ENCODE measurements at places on chromosomes 13 and 19.

DNA sequence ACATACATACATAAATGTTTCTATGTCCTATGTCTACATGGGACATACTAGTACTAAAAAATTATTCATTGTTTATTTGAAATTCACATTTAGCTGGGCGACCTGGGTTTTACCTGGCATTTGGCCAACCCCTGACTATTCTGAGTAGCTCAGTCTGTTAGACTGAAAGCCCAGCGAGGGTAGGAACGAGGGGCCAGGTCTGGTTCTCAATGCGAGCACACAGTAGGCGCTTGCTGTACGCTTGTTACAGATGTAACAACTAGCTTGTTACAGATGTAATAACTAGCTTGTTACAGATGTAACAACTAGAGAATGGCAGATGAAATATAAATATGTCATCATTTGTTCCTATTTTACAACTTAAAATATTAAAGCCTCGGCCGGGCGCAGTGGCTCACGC lies 920 bp upstream of the ANO8 start:
- no peak for DNase-seq

DNA sequence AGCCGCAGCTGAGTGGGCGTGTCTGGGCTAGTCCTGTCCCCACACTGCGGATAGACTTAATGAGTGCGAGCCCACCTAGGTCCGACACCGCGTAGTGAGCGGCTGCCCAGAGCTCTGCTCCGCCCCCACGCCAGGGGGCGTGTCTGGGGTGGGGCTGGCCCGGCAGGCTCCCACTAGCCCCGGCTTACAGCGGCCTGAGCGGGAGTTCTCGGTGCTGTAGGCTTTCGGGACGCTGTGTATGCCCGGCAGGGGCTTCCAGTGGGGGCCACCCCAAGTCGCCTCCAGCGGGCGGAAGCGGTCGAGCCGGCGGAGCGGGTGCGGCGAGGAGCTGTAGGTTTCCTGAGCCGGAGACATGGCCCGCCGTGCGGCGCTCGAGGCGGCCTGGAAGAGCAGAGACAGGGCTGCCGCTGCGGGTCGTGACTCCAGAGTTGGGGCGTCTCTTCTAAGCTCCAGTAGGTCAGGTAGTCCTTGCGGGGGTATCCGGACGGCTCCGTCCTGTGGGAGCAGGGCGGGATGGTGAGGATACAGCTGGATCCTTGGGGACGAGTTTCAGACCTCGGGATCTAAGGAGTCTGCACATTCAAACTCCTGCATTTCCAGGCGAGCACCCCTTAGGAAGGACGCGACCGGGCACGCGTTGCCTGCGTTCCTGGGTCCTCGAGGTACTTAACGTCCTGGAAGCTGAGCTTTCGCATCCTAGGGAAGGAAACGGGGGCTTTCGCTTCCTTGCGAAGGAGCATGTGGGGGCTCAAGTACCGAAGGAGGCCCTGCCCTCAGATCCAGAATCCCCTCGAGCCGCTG lies 1.2 kb downstream of the CGB7 start:
- peak; percentile 70 for DNase-seq

- no peak for DNase-seq
Observed at GRCh38 chr13:25978961-25979360, 72.9 kb downstream of the SHISA2 start.

- DNase-seq = no peak
Observed at GRCh38 chr19:28652765-28653164, 560.2 kb downstream of the UQCRFS1 start.

DNA sequence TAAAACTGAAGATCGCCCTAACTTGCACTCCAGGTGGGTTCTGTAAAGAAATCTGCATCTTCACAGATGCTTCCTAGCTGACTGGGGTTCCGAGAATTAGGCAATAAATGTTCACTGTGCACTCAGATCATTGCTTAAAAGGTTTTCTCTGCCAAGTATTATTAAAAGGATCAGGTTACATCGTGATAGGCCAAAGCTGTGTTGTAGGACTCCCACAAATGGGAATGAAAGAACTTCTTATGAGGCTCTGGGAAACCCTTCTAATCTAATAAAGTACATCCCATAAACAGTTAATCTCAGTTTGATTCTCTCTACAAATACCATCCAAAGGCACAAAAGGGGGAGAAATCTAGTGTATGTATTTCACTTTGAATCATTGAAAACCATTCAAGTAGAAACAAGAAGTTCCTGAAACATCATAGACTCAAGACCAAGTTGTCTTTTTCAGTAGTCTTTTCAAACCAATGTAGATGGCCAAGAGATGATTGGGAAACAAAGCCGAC lies 7.1 kb upstream of the POU4F1 start:
- peak; percentile 44 for DNase-seq

DNA sequence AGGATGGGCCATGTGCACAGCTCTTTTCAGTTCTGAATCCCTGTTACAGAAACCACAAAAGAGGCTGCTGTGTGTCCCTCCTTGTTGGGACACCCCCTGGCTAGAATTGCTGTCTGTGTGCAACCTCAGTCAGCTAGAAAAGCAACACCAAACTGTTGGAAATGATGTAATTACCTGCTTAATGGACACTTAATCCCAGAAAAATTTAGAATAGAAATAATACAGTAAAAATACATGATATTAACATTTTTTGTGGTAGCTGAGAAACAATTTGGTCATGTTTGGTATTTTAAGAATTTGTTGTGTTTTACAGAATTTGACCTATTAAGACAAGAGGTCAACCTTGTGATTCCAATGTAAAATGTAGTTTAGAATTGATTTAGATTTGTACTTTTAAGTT lies 46.8 kb downstream of the FAM124A start:
- no peak for DNase-seq

DNA sequence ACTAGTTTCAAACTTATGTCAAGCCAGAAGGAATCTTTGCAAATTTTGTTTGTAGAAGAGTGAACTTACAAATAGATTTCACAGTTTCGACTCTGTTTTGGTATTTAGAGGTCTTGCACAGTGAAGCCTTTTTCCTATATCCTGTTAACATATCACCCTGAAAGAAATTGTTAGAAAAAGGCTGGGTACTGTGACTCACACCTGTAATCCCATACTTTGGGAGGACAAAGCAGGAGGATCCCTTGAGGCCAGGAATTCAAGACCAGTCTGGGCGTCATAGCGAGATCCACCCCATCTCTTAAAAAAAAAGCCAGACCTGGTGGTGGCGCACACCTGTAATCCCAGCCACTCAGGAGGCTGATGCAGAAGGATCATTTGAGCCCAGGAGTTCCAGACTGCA lies 224.0 kb downstream of the GGACT start:
- DNase-seq = no peak

DNA sequence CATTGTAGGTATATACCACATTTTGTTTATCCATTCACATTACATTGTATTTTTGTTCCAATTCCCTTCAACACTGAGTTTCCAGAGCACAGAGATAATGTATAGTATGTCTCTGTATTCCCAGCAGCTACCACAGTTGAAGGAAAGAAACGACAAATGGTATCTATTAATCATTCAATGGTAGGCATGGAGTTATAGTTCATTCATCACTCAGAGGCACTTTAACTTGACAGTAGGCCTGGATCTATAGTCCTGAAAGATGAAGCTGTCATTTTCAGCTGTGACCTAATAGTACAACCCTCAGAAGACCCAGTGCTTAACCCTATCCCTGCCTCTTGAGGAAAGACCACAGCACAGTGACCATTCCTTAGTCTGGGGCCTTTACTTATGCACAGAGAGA lies 163.0 kb upstream of the TMTC4 start:
- no peak for DNase-seq

GRCh38 chr13:93472814-93473296 lies 246.2 kb downstream of the GPC6 start:
- no peak for DNase-seq

- no peak for DNase-seq
Observed at GRCh38 chr13:39370554-39370953, 232.4 kb downstream of the LHFPL6 start.

Measured in OCI-M1 (cell line).